Activated CD4-positive, alpha-beta T cell treated with anti-CD3 and anti-CD28 coated beads for 36 hours (primary cell): ENCODE measurements at places on chromosomes 12 and 14. TPM values are rescaled to one million over a fixed set of nuclear protein-coding genes. Genes with fewer than 3 reads are reported as not detected.

DNA sequence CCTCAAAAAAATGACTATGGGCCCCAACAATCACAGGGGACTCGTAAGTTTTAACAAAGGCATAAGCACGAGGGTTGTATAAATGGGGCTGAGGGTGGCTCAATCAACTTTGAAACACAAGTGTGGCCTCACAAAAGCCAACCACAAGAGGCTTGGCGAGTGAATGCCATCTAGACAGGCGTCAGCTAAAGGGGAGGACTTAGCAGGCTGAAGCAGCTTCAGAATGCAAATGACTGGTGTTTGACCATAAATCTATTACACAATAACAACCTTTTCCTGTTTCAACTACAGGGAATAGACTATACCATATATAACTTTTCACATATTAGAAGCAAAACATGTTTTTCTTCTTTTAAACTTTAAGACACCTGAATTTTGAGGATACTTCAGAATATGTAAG, 777.9 kb downstream of the FSCB start:
- no peaks in the 10 kb centered on the region for H3K4me1 ChIP-seq
- H3K27ac ChIP-seq, result no peak overlapping the region
- no peaks in the 10 kb centered on the region for H3K27me3 ChIP-seq
- no peaks in the 10 kb centered on the region for H3K36me3 ChIP-seq
- no peak for DNase-seq
- H3K4me3 ChIP-seq, result no peak overlapping the region

DNA sequence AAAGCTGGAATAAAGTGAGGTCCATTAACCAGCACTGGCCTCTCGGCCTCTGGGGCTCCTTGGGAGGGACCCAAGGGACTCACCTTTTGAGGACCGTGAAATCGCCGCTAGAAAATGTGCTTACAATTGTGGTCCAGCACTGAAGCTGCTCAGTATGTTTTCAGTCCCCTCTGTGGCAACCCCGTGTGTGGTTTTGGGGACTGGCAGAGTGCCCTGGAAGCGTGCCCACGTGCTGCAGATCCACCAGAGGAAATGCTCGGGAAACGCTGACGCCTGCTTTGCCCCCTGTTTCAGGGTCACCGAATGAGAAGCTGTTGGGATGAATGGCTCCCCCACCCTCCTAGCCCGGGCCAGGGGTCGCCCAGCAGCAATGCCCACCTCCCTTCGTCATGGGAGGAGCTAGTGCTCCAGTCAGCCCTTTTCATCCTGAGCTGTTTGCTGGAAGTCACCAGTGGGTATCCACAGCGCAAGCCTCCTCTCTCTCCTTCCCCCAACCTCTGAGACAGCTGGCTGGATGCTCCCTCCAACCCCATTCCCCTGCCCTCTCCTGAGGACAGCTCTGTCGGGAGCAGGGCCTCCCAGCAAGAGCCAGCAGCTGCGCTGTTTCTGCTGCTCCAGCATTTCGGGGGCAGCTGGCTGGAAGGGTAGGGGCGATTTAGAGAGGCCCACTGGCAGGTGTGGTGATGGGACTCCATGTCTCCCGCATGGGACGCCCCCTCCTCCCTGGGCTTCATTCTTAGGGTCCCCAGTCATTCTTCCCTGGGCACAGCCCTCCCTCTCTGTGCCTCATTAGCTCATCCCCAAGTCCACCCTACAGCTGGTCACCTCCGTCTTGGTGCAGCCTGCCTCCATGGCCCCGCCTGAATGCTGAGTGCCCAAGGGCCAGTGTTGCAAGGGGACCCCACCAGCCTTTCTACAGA, 33.2 kb upstream of the PPP1R13B start:
- DNase-seq, result peak; percentile 34
- peak overlapping the region; percentile 55 for H3K27ac ChIP-seq
- H3K36me3 ChIP-seq, result no peaks in the 10 kb centered on the region
- H3K27me3 ChIP-seq, result no peaks in the 10 kb centered on the region
- H3K4me3 ChIP-seq, result peak overlapping the region; percentile 50

- no peaks in the 10 kb centered on the region for H3K27me3 ChIP-seq
- H3K4me3 ChIP-seq, result no peak overlapping the region
- no peak overlapping the region for H3K27ac ChIP-seq
These were observed 135.5 kb downstream of the PAWR start for GRCh38 chr12:79555028-79555925.

DNA sequence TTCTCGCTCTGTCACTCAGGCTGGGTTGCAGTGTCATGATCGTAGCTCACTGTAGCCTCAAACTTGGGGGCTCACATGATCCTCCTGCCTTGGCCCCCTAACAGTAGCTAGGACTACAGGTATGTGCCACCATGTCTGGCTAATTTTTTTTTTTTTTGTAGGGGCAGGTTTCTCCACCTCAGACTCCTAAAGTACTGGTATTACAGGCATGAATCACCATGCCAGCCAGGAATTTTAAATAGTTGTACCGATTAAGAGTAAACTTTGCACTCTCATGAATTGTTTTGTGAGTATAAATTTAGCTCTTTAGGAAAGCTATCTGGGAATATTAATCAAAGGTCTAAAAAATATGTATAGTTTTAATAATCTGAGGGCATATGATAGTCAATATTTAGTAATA, 25.5 kb downstream of the YEATS4 start:
- H3K27ac ChIP-seq, result no peak overlapping the region
- no peak overlapping the region for H3K4me3 ChIP-seq

DNA sequence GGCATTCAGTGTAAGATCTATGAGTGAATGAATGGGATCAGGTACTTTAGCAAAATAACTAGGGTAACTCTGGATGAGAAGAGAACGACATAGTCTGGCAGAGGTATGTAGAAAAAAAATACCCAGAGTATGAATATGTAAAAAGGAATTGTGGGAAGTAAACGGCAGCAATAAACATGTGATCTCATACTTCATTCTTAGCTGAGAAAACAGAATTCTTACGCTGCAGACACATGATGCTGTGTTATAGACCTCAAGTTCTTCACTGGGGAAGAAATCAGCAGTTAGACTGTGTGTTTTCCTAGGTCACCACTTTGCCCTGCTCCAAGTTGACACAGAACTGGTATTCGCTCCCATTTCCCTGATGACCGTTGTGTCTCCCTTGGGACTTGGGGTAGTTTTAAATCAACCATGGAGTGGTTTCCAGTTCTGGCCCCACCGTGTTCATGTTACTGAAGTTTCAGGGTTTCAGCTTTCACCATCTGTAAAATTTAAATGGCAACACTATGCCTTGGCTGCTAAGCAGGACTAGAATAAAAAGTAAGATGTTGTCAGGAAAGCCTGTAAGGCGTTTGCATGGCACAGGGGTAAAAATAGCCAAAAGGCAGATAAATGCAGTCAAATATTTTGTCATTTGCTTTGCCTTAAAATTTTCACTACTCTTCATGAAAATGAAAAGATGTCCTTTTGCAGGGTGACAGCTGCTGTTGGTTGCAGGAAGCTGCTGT, 223.7 kb downstream of the PELI2 start:
- H3K4me1 ChIP-seq, result peaks cover 3% of the 10 kb centered on the region
- no peaks in the 10 kb centered on the region for H3K27me3 ChIP-seq
- no peak overlapping the region for H3K4me3 ChIP-seq
- no peaks in the 10 kb centered on the region for H3K36me3 ChIP-seq

- no peak for DNase-seq
- H3K27ac ChIP-seq, result no peak overlapping the region
- no peaks in the 10 kb centered on the region for H3K27me3 ChIP-seq
These were observed 325 bp downstream of the C12orf60 start for GRCh38 chr12:14803830-14804160.

- no peak overlapping the region for H3K4me3 ChIP-seq
- no peak for DNase-seq
These were observed 95.7 kb upstream of the TBX3 start for GRCh38 chr12:114779647-114780046.

GRCh38 chr14:91402771-91403600, 14.6 kb downstream of the CCDC88C start:
- H3K27me3 ChIP-seq, result no peaks in the 10 kb centered on the region
- peaks cover 26% of the 10 kb centered on the region for H3K36me3 ChIP-seq
- peak overlapping the region; percentile 88 for H3K27ac ChIP-seq
- H3K4me1 ChIP-seq, result peaks cover 93% of the 10 kb centered on the region
- H3K4me3 ChIP-seq, result peak overlapping the region; percentile 46

DNA sequence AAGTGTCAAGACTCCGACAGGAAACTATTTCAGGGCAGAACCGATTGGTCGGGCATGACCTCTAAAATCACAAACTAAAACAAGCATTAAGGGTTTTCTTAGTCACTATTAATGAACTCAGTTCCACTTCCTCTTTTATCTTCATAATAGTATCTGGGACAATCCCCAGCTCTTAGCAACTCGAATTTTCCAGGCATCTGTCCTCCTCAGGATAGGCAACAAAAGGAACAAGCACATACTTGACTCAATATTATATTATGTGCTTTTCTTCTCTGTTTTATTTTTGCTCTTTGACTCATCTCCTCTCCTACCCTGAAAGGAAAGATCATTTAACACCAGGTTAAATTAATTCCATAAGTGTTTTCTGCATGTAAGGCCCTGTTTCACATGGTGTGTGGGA, 638.3 kb upstream of the TBX3 start:
- H3K27ac ChIP-seq, result no peak overlapping the region
- no peaks in the 10 kb centered on the region for H3K27me3 ChIP-seq
- no peak for DNase-seq
- no peaks in the 10 kb centered on the region for H3K36me3 ChIP-seq
- no peak overlapping the region for H3K4me3 ChIP-seq
- no peaks in the 10 kb centered on the region for H3K4me1 ChIP-seq

- no peak overlapping the region for H3K4me3 ChIP-seq
- no peak for DNase-seq
- peaks cover 22% of the 10 kb centered on the region for H3K36me3 ChIP-seq
- peaks cover 29% of the 10 kb centered on the region for H3K4me1 ChIP-seq
These were observed 84.0 kb downstream of the DCAF5 start for GRCh38 chr14:69068744-69069421.

GRCh38 chr14:57051633-57052032, 217.1 kb downstream of the EXOC5 start:
- H3K27me3 ChIP-seq, result peaks cover 27% of the 10 kb centered on the region
- no peak overlapping the region for H3K4me3 ChIP-seq
- H3K4me1 ChIP-seq, result no peaks in the 10 kb centered on the region
- no peak overlapping the region for H3K27ac ChIP-seq
- DNase-seq, result no peak

GRCh38 chr14:74558655-74559054, 53.4 kb downstream of the LTBP2 start:
- no peak overlapping the region for H3K27ac ChIP-seq
- peaks cover 2% of the 10 kb centered on the region for H3K4me1 ChIP-seq
- DNase-seq, result no peak
- no peaks in the 10 kb centered on the region for H3K27me3 ChIP-seq
- no peak overlapping the region for H3K4me3 ChIP-seq

Gene HOXC9
- total RNA-seq, result not detected

Gene MFAP5
- not detected for total RNA-seq

Gene RABGGTA
- total RNA-seq, result 56.0 TPM

Gene FOXA1
- total RNA-seq, result 0.07 TPM

Gene MYO1H
- total RNA-seq, result not detected

Gene KIF26A
- 0.21 TPM for total RNA-seq

Gene PRB4
- total RNA-seq, result not detected

Gene COL2A1
- 0.05 TPM for total RNA-seq

Gene RNASE7
- total RNA-seq, result not detected

Gene OTUB2
- 0.93 TPM for total RNA-seq
